ENCODE measurements at places on chromosomes 2 and 18.

- DNase-seq, result no peak
These were observed 75.2 kb downstream of the CABLES1 start for GRCh38 chr18:23210526-23210925.

DNA sequence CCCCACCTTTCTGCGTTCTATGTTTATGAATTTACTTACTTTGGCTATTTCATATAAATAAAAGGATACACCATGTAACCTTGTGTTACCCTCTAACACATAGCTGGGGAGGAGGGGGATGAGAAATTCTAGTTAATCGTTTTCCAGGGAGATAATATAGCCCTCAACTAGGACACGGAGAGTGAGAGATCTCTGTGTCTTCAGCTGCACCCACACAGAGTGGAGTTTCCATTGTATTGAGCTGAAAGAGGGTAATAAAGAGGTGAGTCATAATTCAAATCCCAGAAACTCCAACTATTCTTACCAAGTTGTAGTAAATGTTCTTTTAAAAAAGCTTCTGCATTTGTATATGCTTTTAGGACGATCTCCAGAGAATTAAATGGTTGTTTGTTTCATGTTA is 110.1 kb upstream of the SULT1C3 start:
- DNase-seq, result no peak

GRCh38 chr2:152099367-152100050 is 665 bp upstream of the CACNB4 start:
- DNase-seq, result no peak

GRCh38 chr2:150110548-150110947 is 376.9 kb downstream of the RND3 start:
- no peak for DNase-seq

GRCh38 chr2:16069663-16069932 is 129.2 kb downstream of the MYCN start:
- no peak for DNase-seq

DNA sequence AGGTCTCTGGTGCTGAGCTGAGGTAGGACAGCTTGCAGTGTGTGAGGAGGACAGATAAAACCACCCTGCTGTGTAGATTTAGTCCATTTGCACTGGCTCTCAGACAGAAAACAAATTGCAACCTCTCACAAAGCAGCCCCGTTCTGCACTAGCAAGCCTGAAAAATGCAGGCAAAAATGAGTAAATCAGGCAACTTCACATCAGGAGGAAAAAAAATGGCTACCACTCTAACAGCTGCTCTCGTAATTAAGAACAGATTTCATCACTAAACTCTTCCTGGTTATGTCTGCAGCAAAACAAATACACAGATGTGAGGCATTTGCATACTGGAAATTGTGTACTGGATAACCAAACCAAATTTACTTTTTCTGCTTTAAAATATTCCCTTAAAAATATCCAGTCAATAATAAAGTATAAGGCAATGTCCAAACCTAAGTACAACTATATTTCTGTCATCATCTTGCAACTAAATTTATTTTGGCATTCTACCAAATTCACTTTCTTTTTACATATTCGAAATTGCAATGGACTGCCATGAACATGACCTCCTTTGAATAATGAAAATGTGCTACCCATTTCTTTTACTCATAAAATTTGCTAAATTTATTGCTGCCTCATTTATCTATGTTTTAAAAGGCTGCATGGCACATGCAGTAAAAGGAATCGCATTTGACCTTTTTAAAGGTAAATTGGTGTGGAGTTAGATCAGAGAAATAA is 157.4 kb downstream of the AFF3 start:
- no peak for DNase-seq

DNA sequence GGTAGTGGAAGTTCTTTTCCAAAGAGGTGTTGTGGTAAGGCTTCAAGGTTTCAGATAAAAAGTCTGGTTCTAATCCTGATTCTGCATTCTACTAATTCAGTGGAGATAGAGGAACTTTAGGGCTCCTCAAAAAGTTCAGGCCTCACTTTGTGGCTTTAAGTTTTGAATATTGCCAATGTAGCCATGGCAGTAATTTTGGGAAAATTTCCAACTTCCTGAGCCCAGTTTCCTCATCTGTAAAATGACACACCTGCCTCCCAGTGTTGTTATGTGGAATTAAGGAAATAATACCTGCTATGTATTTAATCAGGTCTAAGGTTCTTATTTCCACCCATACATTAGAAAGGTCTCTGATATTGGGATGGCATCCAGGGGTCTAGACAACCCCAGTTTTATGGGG is 147.6 kb upstream of the ITGA6 start:
- DNase-seq, result no peak

GRCh38 chr2:191467113-191467512 is 210.8 kb upstream of the NABP1 start:
- no peak for DNase-seq

DNA sequence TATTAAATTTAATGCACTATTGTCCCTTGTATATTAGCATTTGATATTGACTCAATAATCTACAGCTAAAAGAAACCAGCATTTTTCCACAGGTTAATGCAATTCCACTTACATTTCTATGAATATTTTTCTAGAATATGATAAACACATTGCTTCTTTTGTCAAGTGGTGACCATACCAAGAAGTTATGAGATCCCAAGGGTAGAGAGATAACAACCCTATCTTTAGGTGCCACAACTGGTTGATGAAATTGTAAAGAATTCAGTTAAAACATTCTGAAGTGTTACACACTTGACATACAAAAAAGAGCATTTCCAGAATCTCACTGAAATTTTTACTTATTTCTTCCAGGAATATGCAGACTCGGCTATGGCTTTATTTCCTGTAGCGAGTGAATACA is 56.0 kb downstream of the ABCG8 start:
- no peak for DNase-seq

DNA sequence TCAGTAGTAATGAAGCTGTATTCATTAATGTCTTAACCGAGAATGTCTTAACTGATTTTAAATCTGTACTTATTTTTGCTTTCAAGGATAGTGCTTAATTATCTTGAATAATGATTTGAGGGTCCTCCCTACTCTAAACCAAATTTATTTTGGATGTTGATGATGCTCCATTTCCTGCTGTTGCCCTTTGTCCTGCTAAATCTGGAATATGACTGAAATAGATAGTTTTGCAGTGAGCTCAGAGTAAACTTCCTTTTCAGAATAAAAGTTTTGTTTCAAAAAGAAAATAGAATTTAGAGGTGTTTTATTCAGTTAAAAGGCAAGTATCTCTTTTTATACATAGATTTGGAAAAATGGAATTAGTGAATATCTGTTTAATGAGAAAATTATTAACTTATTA is 8.1 kb downstream of the NBEAL1 start:
- no peak for DNase-seq

- DNase-seq, result no peak
These were observed 36.5 kb downstream of the MC2R start for GRCh38 chr18:13878857-13879256.

DNA sequence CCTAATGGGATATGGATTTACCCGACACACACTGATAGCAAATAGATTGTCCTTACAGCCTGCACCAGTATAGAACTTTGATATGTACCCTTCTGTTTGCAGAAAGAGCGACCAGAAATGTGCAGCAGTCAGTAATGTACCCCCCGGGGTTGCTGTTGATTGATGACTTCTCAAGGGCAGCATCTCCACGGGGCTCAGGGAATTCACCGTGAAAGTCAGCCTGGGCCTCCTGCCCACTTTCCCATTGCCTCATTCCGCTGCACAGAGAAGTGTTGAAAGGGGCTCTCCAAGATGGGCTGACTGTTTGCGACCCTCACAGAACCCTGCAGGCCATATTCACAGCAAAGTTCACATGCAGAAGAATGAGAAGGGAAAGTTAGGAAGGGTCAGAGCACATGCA is 241.3 kb downstream of the PRKCE start:
- no peak for DNase-seq

DNA sequence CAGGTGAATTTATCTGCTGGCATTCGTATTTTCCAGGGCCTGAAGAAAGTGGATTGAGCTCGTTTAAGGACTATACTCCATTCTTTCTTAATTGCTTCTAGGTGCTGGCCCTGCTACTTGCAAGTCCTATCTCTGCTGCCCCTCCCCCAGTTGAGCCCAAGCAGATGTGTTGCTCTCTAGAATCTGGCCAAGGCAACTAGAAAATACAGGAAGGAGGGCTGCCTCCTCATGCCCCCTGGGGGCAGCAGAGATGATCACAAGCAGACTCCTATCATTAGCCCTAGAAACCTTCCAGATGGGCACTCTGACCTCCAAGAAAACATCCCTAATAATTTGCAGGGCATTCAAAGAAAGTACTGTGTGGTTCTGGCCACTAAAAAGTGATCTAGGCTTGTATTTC is 72.5 kb upstream of the CYP26B1 start:
- no peak for DNase-seq

GRCh38 chr2:241554610-241555322 is 3.8 kb upstream of the BOK start:
- DNase-seq, result no peak
